ENCODE measurements at places on chromosomes 16 and 17.
A peak's percentile ranks its signal among the peaks of the same experiment; 100 is the strongest.

DNA sequence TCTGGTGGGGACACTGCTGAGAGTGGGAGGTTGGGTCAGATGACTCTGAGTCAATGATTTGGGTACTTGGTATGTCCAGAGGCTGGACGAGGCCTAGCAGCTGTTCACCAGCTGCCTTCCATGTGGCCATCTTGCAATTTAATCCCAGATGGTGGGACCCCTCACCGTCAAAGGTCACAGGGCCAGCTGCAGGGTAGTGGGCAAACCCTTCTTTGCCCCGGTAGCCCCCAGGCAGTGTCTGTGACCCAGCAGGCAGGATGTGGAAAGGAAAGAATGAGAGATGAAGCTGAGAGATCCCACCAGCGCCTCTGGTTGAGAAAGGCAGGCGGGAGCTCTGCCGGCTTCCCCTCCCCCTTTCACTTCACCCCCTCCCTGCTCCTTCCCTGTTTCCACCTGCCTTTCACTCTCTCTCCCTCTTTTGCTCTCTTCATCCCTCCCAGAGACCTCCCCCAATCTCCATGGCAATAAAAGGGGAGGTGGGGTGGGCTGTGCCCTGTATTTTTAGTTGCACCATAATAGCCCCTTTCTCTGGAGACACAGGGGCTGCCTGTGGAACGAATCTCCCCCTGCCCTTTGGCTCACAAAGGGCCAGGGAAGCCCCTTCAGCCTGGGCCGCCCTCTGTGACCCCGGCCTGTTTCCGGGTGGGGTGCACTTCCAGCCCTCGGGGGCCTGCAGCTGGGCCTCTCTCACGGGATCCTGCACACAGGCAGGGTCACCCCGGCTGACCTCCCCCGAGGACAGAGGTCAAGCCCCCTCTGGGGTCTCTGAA is 20.2 kb downstream of the CDK5RAP3 start:
- no peak for DNase-seq

DNA sequence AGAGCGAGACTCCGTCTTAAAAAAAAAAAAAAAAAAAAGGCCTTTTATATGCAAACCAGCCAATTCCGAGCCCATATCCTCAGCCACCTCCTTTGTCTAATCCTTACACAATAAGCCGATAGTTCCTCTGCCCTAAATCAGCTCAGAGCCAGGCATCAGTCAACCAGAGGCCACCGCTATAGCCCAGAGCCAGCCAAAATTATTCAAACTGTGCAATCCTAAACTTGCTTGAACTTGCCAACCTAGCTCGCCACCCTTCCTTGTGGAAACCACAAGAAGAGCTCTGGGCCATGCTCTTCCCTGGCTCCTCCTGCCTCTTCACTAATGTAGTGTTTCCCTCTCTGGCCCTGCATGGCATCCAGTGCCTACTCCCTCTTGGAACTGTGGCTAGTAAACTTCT is 17.7 kb downstream of the ITGAL start:
- DNase-seq = no peak

GRCh38 chr16:79639576-79640311 is 39.2 kb upstream of the MAF start:
- no peak for DNase-seq

GRCh38 chr16:64900517-64900916 is 221.3 kb downstream of the CDH11 start:
- no peak for DNase-seq

DNA sequence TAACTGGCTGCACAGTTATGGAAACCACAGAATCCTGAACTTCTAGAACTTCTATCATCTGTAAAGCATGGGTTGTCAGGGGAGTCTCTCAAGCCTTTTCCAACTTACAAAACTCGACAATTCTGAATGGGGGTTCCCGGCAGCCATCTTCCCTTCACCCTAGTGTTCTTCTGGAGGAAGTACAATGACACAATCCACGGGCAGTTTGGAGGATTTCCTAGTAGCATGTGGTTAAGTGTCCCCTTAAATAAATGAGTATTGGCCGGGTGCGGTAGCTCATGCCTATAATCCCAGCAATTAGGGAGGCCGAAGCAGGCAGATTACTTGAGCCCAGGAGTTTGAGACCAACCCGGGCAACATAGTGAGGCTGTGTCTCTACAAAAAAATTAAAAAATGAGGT is 2.1 kb downstream of the SLC16A6 start:
- no peak for DNase-seq

GRCh38 chr17:36613155-36613554 is 11.8 kb downstream of the MRM1 start:
- DNase-seq = no peak

DNA sequence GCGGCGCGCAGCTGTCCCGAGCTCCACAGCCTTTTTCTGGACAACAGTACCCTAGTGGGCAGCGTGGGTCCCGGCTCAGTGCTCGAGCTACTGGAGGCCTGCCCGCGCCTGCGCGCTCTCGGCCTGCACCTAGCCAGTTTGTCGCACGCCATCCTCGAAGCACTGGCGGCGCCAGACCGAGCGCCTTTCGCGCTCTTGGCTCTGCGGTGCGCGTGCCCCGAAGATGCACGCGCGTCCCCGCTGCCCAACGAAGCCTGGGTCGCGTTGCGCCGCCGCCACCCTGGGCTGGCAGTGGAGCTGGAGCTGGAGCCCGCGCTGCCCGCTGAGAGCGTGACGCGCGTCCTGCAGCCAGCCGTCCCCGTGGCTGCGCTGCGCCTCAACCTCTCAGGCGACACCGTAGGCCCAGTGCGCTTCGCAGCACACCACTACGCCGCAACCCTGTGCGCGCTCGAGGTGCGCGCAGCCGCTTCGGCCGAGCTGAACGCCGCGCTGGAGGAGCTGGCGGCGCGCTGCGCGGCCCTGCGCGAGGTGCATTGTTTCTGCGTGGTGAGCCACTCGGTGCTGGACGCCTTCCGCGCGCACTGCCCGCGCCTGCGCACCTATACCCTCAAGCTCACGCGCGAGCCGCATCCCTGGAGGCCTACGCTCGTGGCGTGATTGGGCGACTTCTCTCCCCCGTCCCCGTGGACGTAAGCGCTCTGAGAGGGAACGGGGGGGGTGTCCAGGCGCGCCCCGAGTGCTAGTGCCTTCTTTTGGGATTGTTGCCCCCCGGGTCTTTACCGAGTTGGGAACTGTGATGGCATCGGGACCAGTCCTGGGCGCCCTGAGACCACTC is 1.2 kb upstream of the HSF4 start:
- peak; percentile 68 for DNase-seq

- peak; percentile 75 for DNase-seq
Observed at GRCh38 chr17:16419074-16419928, 3.9 kb downstream of the TRPV2 start.

- DNase-seq = no peak
Observed at GRCh38 chr17:19747829-19748806, at the start of gene ALDH3A1. Gene ALDH3A1, minus strand, starts transcription at chr17:19748298. Its CDS starts 3,169 bp downstream, at chr17:19745129.

GRCh38 chr17:73343168-73343634 is 31.4 kb upstream of the CDC42EP4 start:
- DNase-seq = no peak

- DNase-seq = no peak
Observed at GRCh38 chr17:8073627-8074484, 13.7 kb downstream of the ALOX12B start.

DNA sequence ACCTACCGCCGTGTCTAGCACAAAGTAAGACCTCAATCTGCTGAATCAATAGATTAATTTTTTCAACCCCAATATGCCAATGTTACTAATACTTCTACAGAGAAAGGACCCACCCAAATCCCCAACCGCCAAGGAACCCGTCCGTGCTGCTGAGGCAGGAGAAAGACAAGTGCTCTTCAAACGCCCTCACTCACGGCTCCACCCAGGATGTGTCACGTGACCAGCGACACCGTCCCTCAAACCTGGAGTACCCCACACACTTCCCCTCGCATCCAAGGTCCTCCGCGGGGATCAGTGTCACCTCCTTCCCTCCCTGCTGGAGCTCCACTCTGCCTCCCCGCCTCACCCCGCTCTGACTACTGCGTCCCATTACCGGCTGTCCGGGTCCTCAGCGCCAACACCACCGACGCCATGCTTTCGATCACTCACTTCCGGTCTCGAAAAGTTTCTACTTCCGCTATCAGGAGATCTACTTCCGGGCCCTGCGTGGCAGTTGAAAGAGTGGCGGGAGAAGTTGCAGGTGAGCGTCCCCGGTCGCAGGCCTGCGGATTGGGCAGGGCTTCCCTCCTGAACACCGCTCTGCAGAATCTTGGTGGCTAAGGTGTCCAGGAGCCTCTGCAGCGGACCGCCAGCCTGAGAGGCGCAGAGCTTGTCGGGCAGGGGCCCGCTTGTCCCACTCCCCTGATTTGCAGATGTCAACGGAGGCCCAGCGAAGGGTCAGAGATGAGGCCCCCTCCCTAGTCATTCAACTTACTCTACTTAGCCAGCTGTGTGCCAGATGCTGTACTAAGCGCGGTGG is at the start of the genes EME1 and MRPL27:
EME1 (plus strand) TSS at position 472 of the 799 bp plus-strand sequence. CDS start 1,980 bp downstream, outside the sequence.
MRPL27 (minus strand) TSS at position 427 of the 799 bp plus-strand sequence; CDS start at position 413, 14 bp downstream.
- peak; percentile 86 for DNase-seq

DNA sequence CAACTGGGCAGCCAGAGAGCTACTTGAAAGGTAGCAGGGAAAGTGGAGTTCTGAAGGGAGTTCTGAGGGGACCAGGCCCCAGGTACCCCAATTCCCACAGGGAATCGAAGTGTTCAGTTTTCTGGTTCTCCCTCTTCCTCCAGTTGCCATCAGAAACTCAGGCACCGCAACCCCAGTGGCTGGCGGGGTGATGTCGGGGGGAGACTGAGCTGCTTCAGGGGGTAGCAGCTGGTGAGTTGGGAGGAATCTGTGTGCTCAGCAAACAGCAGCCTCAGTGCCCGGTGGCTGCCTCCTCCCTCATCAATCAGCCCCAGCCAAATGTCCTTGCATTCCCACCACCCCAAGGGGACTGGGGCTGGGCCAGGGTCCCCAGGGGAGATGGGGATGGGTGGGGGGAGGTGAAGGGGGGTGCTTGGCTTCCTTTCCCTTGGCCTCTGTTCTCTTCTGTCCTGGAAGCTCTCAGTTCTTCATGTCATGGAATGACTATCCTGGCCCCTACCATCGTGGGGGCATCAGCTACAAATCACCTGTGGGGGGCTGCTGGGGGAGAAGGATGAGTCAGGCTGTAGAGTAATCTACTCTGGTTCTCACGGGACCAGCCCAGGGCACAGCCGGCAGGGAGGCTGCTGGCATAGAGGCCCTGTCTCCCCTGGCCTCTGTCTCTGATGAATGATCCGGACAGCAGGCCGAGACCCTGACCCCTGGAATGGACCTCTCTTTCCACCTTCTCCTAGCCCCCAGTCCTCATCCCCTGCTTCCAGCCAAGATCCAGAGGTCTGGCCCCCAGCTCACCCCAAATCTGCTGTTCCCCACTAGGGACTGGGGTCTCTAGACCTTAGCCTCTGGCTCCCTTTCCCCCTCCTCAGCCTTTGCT is 2.6 kb upstream of the DNAH2 start:
- no peak for DNase-seq

- no peak for DNase-seq
Observed at GRCh38 chr17:81000334-81000630, 8.6 kb downstream of the CHMP6 start.

DNA sequence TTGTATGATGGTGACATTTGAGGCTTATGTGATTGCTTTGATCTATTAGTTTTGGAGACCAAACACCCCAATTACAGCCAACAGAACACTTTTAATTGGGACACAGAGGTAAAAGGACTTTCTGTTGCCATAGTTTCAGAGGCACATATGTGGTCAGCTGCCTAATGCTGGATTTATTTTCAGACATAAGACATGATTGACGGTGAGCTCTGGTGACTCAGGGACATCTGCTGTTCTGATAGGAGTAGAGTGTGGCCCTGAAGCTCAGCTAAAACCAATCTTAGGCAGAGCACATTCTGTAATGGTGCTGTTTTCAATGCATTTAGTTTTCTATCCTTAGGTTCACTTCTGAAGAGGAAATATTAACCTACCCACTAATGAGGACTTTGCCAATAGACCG is 247.1 kb downstream of the UTP18 start:
- DNase-seq = no peak

DNA sequence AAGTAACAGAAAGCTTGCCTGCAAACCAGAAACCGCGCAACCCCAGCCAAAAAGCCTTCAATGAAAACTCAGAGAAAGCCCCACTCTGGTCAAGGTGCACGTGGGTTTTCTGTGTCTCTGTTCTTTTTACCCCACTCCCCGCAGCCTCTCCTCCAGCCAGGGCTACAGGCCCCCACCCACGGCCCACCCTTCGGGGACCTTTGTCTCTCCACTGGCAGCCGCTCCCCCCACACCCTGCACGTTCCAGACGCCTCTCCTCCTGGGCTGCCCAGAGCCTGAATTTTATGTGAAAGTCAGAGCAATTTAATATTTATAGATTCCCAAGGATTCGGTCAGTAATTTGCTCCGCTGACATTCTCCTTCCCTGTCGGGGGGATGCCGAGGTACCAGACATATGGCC is 24.2 kb downstream of the MRM3 start:
- no peak for DNase-seq

Data from NCI-H187 (cell line).